Inflammatory macrophage treated with lipopolysaccharide for 1 hour (primary cell): ENCODE measurements at places on chromosomes 13 and 19.
A peak's percentile ranks its signal among the peaks of the same experiment; 100 is the strongest.

- DNase-seq: no peak
These were observed 87.0 kb upstream of the TSHZ3 start for GRCh38 chr19:31436121-31436776.

- no peak for DNase-seq
These were observed 22.9 kb upstream of the ADGRE1 start for GRCh38 chr19:6864325-6864940.

GRCh38 chr19:3285647-3286176, 61.3 kb downstream of the CELF5 start:
- DNase-seq: peak; percentile 34

DNA sequence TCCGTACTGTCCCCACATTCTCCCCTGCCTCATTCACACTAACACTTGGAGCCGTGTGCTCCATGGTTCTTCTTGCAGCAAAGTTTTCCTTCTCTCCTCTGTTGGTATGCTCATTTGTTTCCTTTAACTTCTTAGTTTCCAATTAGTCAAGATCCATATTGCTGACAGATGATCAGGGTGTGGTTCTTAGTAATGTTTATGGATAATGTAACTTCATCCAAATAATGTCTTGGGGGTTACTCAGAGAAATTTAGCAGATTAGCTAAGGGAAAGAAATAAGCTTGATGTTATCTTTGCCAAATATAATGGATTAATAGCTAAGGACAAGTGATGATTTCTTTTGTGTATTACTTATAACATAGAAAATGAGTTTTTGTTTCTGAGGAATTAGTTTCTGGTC, 174.4 kb downstream of the NUFIP1 start:
- no peak for DNase-seq

GRCh38 chr13:67408798-67409197, 178.7 kb upstream of the PCDH9 start:
- no peak for DNase-seq

- DNase-seq: peak; percentile 91
These were observed 3.2 kb upstream of the PVR start for GRCh38 chr19:44640518-44640917.

- DNase-seq: peak; percentile 15
These were observed 2.3 kb upstream of the HAS1 start for GRCh38 chr19:51726049-51726448.

DNA sequence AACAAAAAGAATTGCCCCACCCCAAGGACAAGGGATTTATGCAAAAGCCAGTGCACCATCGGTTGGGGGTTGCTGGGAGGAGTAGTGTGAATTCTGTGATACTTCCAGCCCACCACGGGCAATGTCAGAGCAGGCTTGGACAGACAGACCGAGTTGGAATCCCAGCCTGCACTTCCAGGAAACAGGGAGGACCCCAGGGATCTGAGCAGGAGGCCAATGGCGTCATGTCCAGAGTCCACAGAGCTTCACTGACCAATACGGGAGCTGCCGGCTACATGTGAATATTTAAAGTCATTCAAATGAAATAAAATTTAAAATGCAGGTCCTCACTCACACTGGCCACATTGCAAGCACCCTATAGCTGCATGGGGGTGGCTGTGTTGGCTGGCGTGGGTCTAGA, 10.9 kb downstream of the ZNRF4 start:
- DNase-seq: no peak

DNA sequence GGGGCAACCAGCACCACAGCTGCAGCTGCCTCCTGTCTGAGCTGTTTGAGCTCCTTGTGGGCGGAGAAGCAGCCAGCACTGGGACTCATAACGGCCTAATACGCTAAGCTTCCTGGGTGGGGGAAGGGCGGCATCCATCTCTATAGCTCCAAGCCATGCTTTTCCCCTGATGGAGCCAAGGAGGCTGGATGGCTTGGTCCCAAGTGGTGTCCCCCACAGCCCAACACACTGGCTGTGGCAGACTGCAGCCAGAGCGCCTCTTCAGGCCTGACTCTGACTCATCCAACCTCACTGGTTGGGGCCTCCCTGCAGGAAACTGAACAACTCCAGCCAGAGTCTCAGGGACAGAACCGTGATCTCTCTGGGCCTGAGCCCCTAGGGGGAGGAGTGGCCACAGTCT, 537.3 kb downstream of the SUCLA2 start:
- no peak for DNase-seq

DNA sequence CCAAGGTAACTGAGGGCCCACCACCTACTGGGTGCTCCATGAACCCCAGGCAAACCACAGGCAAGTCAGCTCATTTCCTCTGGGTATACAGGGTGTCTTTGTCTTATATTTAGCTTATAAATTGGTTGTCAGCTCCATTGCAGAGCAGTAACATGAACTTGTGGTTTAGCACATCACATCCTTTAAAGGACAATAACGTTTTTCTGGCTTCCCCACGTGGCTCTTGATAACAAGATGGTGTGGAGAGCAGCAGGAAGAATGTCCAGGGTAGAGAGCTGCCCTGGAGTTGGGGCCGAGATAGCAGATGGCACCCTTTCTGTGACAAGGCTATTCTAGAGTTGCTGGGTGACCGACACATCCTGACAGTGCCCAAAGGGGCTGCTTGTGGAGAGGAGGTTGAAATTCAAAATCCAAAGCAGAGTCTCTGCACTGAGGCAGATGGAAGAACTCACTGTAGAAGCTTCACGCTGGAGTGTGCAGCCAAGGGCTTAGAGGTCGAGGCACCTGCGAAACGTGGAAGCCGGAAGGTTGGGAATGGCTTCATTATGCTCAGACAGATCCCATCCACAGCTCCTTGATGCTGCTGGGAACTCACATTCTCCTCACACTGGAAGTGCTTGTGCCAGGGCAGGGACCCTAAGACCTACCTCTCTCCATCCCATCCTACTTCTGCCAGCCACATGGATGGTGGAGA, 133.0 kb upstream of the FRY start:
- DNase-seq: no peak
